ENCODE measurements at places on chromosomes 6 and 20.

- no peak for DNase-seq
These were observed 103.1 kb upstream of the TBX18 start for GRCh38 chr6:84867521-84867920.

GRCh38 chr6:155314773-155315515 is 660 bp upstream of the TFB1M start:
- DNase-seq: peak; percentile 18

GRCh38 chr20:24702501-24703283 is 233.3 kb downstream of the SYNDIG1 start:
- DNase-seq: no peak

DNA sequence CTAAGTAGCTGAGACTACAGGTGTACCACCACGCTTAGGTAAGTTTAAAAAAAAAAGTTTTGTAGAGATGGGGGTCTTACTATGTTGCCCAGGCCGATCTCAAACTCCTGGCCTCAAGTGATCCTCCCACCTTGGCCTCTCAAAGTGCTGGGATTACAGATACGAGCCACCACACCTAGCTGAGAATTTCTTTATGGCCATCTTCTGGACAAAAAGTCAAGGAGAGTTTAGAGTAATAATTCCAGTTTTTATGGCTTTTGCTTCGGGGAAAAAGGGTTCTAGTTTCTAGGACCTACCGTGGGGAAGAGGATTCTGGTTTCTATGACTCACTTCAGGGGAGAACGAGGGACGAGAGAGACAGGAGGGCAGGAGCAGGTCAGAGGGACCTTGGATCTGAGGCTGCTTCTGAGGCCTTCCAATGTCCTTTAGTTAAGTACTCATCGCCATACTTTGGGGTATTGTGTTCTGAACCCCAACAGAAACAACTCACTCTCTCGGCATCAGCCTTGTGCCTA is 69.3 kb upstream of the IER3 start:
- no peak for DNase-seq

GRCh38 chr6:25351485-25351884 is 72.3 kb downstream of the CARMIL1 start:
- no peak for DNase-seq

DNA sequence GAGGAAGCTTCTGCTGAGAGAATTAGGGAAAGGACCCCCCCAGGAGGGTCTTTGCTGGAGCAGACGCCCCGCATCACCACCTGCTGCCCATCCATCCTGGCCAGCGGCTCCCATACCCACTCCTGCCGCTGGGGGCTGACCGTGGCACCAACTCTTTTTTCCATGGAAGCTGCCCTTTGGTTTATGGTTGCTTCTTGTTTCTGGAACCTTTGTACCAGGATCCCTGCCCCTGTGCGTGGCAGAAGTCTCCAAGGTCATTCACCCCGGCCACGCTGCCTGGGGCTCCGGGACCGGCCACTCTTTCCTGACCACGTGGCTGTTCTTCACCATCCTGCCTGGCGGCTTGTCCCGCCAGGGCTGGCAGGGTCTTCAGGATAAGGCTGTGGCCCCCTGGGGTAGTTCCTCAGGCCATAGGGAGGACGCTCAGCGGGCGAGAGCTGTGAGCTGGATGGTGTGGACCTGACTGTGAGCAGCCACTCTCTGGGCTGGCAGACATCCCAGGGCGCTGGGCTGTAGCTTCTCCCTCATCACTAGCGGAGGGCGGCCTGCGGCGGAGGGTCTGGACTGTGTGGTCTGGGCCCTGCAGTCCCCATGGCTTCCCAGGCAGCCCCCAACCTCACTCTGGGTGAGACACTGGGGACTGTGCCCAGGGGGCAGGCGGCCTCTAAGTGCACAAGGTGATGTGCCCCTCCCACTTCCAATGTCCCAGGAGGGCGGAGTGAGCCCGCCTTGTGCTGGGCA is 22.8 kb upstream of the RBBP8NL start:
- no peak for DNase-seq

DNA sequence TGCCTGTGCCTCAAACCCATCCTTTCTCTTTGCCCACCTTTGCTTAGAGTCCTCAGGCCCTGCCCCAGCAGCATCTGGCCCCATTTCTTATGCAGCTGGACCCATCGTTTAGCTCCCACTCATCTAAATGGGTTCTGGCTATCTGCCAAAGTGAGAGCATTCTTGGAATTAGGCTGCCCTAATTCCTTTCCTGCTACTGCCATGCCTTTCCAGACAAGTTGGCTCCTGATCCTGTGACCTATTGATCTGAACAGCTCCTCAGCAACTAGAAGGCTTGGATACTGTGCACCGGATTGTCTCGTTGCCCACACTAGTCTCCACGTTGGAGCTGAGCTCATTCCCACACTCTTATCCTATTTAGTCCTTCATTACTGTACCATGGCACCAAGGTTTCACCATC is 22.9 kb downstream of the DZANK1 start:
- no peak for DNase-seq

GRCh38 chr6:21898107-21898796 is 304.7 kb downstream of the SOX4 start:
- DNase-seq: no peak

DNA sequence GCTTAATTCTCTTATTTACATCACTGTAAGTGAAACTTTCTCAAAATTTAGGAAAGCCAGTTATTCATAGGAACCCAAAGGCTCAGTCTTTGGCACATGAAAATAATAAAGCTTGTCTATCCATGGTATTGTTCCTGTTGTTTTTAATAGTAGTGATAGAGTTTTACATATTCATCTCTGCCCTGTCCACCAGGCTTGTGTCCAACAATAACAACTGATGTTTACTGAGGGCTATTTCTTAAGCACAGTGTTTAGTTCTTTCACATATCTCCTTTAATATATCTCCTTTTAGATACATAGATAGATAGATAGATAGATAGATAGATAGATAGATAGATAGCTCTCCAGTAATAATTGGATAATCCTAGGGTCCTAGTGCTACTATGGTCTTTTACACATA is 34.2 kb downstream of the FOXQ1 start:
- no peak for DNase-seq

GRCh38 chr6:118678866-118679265 is 27.5 kb upstream of the CEP85L start:
- DNase-seq: no peak

DNA sequence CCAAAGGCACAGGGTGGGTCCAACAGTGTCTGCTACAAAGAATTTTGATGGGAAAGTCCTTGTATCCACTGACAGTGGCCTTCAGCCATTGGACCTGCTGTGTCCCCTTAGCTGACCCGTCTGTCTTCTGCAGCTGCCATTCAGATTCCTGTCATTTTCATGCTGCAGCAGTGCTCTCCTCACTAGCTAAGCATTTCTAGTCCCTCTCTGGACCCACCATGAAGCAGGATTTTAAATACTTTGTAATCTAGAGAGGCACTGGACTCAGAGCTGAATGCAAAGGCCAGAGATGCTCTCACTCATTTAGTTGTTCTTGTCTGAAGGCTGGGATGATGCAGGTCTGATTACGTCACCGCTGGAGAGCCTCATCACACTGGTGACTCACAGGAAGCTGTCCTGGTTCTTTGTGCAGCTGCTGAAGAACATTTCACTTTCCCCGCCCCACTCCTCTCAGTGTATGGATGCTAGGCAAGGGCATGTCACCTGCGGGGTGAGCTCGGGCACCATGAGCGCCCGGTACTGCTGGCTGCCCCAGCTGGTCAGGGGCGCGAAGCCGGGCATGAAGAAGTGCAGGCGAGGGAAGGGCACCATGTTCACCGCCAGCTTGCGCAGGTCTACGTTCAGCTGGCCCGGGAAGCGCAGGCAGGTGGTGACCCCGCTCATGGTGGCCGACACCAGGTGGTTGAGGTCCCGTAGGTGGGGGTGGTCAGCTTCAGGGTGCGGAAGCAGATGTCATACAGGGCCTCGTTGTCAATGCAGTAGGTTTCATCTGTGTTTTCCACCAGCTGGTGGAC is 19.4 kb upstream of the TUBB2A start:
- DNase-seq: no peak

GRCh38 chr6:119862719-119863118 is 513.2 kb upstream of the MAN1A1 start:
- no peak for DNase-seq

DNA sequence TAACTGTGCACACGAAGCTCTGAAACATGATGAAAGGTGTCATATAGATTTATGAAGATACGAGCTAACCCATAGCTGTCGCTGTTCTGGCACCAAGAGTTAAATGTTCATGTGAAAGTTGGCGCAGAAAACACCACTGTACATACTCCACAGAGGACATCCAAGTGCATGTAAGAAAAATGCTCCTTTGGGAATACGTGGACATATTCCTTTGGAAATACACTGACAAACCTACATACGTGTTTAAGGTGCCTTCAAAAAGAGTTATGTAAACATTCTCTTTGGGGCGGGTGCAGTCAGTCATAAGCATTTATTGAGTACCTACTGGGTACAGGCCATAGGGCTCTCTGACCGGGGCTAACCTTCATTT is 723 bp upstream of the ARID1B start:
- DNase-seq: no peak

DNA sequence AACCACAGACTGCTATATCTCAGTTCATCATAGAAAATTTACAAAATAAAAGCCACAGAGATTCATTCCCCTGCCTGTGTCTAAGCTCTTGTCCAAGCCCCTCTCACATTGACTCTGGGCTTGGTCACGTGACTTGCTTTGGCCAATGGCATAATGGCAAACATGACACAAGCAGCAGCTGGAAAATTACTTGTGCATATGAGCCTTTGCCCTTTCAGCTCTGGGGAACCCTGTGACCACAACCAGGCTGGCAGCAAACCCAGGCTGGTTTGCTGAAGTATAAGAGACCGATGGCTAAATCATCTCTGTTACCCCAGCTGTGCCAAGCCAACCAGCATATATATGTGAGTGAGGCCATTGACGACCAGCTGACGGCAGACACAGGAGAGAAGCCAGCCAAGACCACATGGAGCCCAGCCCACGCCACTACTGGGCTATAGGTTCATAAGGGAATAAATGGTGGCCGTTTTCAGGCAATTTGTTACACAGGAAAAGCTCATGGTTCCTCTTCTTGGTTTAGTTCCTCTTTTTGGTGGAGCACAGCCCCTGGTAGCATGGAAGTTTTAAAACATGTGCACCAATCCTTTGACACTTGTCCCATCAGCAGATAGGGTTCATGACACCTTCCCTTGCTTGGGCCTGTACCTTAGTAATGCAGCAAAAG is 31.8 kb upstream of the RSPO4 start:
- DNase-seq: no peak

- no peak for DNase-seq
These were observed 319.6 kb upstream of the ARID1B start for GRCh38 chr6:156457601-156458000.

GRCh38 chr20:62625921-62626547 is 16.3 kb upstream of the SLCO4A1 start:
- no peak for DNase-seq

GRCh38 chr20:17735959-17736621 is 36.3 kb downstream of the BANF2 start:
- no peak for DNase-seq

- DNase-seq: no peak
These were observed 26.5 kb upstream of the MTRF1L start for GRCh38 chr6:153028963-153029362.

DNA sequence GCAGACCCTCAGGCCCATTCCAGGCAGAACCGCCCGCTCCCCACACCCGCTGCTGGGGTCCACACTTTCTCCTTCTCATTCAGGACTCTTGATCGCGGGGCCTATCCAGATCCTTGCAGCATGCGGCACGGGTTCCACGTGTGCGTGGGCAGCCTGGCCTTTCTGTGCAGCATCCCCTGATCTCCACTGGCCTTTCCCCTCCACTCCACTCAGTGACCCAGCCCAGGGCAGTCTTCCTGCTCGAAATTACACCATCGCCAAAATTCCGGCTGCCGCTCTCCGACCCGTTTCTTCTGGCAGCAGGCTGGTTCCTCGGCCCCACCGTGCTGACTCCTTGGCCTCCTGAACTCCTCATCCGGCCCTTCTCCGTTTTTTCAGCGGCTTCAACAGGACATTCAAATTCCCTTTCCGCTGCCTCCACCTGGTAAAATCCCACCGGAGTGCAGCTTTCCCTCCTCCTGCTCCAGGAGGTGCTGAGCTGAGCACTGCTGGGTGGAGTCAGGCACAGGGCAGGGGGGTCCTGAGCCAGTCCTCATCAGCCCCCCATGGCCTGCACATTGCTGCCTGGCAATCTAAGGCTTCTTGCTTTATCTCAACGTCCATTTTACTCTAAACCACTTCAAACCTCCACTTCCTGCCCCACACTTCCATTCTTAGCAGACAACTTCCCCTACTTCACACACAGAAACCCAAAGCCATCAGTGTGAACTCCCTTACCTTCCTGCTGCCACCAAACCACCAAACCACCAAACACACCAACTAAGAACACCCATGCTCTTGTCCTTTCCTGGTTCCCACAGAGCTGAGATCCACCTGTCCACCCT is 9.0 kb downstream of the SFT2D1 start:
- DNase-seq: no peak

GRCh38 chr20:13249118-13249797 is 28.2 kb downstream of the ISM1 start:
- no peak for DNase-seq

DNA sequence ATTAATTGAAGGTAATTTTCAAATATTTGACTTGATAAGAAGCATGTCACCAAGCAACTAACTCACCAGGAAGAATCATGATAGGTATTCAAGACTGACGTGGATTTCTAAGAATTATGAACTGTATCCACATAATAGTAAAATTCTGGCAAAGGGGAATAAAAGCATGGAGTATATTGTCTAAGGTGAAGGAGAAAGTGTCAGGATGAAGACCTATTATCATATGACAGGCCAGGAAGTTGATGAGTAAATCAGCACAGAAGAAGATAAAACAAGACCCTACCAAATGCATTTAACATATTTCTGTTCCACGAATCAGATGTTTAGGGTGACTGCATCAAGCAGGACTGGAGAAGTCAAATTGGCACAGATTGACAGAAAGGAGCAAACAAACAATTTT is 362.7 kb upstream of the MMS22L start:
- DNase-seq: no peak

- DNase-seq: no peak
These were observed 4.8 kb downstream of the PIM1 start for GRCh38 chr6:37174515-37175331.

Data from stimulated activated CD4-positive, alpha-beta T cell treated with anti-CD3 and anti-CD28 coated beads, Interleukin-1b, Interleukin-23, amount 100 ng/mL, for 4 hours (primary cell).